RPMI7951 (cell line): ENCODE measurements at places on chromosomes 13 and 19.

GRCh38 chr19:35756377-35757230, at the start of gene HSPB6:
Gene HSPB6 (minus strand): TSS chr19:35757029. CDS start chr19:35757008, 21 bp downstream.
- peak; percentile 37 for DNase-seq

DNA sequence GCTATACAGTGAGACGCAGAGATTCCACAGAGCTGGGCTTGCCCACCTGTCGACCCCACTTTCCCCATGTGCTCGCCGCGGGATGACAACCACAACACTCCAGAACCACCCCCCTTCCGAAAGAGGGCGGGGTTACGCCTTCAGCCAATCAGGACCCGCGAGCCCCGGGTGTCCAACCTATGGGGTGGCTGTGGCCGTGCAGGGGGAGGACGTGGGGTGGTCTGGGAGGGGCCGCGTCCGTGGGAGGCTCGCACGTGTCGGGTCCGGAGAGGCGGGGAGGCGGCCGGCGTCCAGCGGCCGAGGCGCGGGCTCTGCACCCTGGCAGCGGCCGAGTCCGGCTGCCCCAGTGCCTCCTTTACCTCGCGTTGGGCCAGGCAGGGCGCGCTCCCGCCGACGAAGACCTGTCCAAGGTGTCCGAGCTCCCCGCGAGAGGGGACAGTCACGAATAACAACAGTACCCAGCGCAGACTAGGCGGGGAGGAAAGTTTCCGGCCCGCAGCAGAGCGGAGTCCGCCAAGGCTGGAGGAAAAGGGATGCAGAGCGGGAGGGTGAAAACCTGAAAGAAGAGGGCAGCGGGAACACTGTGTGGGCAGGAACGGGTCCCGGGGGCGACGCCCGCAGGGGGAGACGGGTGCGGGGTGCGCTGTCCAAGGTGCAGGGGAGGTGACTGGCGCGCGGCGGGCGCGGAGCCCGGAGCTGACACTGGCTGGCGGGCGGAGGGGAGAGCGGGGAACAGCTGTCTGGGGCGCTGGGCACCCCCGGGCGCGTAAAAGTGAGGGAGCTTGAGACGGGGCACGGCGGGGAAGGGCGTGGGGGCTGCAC, 911 bp downstream of the ENOX1 start:
- peak; percentile 79 for DNase-seq

- DNase-seq: no peak
Measured at GRCh38 chr13:56351041-56351440, 789.7 kb upstream of the PRR20A start.

DNA sequence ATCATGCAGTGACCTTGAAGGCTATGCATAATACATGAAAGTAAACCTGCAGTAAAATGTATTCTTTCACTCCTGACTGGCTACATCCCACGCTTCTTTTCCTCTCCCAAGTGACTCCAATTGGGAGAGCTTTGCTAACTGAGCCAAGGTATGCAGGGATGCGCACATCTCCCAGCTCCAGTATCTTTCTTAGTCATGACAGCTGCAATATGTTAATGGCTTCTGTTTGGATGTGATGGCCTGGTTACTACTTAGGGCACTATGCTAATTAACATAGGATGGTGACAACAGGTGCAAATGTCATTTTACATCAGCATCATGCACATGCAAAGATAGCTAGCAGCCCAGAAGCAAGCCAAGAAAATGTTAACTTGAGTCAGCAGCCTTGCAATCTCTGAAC, 134.7 kb downstream of the POU4F1 start:
- DNase-seq: no peak

DNA sequence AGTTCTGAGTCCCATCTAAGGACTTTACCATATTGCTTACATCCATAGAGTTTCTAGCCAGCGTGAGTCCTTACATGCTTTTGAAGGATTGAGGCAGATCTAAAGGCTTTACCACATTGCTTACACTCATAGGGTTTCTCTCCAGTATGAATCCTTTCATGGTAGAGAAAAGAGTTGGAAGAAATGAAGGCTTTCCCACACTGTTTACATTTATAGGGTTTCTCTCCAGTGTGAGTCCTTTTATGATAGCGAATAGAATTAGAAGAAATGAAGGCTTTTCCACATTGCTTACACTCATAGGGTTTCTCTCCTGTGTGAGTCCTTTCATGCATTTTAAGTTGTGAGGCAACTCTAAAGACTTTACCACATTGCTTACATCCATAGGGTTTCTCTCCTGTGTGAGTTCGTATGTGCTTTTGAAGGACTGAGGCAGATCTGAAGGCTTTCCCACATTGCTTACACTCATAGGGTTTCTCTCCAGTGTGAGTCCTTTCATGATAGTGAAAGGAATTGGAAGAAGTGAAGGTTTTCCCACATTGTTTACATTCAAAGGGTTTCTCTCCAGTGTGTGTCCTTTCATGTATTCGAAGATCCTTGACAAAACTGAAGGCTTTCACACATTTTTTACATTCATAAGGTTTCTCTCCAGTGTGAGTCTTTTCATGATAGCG, 8.4 kb upstream of the ZNF433 start:
- DNase-seq: no peak

- no peak for DNase-seq
Measured at GRCh38 chr13:109209526-109209925, 576.9 kb downstream of the IRS2 start.

DNA sequence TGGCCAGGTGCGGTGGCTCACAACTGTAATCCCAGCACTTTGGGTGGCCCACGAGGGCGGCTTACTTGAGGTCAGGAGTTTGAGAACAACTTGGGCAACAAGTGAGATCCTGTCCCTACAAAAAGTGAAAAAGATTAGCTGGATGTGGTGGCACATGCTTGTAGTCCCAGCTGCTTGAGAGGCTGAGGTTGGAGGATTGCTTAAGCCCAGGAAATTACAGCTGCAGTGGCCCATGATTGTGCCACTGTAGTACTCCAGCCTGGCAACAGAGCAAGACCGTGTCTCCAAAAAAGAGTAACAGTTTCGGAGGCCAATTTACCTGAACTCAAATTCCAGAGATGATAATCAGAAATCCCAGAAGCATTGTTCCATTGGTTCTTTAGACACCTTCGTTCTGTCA, 4.4 kb downstream of the ZNF473 start:
- DNase-seq: no peak

DNA sequence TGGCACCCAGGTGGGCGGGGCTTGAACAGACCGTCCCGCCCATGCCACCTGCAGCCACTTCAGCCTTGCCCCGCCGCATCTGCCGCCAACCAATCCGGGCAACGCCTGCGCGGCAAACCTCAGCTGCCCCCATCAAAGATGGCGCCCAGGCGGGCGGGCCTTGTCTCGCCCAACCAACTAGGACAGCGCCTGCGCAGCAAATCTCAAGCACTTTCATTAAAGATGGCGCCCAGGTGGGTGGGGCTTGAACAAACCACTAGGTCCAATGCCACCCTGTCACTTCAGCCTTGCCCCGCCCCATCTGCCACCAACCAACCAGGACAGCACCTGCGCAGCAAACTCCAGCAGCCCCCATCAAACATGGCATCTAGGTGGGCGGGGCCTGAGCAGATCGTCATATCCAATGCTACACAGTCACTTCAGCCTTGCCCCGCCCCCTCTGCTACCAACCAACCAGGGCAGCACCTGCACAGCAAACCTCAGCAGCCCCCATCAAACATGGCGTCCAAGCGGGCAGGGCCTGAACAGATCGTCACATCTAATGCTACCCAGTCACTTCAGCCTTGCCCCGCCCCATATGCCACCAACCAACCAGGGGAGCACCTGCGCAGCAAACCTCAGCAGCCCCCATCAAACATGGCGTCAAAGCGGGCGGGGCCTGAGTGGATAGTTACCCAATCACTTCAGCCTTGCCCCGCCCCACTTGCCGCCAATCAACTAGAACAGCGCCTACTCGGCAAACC, 1.4 kb downstream of the PEG3 start:
- DNase-seq: peak; percentile 84

GRCh38 chr19:54462655-54463530, 685 bp downstream of the LENG9 start:
- DNase-seq: peak; percentile 66

DNA sequence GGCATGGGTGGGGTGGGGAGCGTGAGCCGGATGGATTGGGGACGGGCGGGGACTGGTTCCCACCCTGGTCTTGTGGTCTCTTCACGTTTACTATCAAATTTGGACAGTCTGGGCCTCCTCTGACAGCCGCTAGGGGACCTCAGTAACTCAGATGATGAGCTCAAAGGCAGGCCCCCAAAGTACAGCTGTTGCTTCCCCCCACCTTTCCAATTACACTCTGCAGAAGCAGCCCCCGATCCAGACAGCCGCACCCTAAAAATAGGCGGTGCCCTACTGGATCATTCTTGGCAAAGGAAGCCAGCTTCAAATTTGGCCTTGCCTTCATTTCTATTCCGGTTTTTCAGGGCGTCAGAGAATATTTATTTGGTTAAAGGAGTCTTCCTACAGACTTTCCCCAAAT, 1.9 kb upstream of the FOXO1 start:
- peak; percentile 31 for DNase-seq

- DNase-seq: peak; percentile 94
Measured at GRCh38 chr19:33472691-33473652, 48.6 kb downstream of the PEPD start.

DNA sequence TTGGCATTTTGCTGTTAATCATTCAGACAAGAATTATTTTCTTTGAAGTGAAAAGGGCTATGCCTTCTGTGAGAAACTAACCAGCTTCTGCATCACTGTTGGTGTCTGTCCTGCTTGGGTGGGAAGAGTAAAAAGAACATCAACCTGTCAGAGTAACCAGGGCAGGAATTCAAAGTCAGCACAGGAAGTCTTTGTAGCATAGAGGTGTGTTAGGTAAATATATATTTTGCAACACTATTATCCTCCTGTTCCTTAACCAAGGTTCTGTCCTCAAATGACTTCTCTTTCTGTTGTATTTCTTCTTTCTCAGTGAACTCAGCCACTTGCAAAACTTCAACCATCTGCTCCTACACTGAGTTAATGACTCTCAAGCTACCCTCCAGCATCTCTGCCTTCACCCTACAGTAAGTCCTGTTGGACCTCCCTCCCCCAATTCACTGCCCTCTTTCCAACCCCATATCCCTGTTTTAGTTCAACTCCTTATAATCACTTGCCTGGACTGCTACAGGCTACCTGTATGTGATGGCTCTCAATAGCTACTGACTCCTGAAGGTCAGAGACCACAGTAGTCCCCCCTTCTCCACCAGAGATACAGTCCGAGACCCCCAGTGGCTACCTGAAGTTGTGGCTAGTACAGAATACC, 49.9 kb downstream of the SMAD9 start:
- DNase-seq: no peak

GRCh38 chr19:30004403-30004802, 62.4 kb downstream of the URI1 start:
- DNase-seq: no peak

DNA sequence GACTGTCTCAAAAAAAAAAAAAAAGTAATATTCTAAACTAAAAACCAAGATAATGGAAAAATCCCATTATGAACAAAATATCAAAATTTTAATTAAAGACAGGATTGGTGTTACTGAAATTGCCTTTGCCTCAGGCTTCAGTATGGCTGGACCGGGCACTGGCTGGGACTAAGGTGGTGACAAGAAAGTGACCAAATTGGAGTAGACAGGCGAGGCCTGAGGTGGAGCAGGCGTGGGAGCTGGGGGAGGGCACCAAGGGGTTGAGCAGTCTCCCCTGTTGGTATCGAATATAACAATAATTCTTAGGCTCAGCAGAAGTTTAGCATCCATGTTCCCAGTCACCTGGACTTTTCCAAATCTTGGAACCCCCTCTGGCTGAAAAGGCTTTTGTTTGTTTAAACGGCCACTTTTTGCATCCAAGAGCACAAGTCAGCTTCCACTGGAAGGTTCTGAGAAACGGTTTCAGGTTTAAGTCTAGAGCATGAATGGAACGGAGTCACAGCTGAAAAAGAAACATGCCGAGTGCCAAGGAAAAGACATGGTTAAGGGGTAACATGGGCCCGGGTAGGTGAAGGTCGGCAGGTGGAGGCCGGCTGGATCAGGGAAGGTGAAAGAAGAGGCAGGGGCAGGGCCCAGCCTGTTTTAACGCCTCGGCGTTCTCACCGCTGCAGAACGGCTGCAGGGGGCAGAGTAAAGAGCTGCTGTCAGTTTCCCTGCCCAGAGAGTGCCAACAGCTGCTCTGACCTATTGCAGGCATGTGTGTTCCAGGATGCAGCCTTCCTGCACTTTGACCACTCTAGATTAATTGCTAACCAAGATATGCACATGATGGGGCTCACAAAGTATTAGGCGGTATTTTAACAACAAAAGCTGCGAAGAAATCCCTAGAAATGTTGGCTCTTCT, 104.4 kb downstream of the TM9SF2 start:
- peak; percentile 36 for DNase-seq

DNA sequence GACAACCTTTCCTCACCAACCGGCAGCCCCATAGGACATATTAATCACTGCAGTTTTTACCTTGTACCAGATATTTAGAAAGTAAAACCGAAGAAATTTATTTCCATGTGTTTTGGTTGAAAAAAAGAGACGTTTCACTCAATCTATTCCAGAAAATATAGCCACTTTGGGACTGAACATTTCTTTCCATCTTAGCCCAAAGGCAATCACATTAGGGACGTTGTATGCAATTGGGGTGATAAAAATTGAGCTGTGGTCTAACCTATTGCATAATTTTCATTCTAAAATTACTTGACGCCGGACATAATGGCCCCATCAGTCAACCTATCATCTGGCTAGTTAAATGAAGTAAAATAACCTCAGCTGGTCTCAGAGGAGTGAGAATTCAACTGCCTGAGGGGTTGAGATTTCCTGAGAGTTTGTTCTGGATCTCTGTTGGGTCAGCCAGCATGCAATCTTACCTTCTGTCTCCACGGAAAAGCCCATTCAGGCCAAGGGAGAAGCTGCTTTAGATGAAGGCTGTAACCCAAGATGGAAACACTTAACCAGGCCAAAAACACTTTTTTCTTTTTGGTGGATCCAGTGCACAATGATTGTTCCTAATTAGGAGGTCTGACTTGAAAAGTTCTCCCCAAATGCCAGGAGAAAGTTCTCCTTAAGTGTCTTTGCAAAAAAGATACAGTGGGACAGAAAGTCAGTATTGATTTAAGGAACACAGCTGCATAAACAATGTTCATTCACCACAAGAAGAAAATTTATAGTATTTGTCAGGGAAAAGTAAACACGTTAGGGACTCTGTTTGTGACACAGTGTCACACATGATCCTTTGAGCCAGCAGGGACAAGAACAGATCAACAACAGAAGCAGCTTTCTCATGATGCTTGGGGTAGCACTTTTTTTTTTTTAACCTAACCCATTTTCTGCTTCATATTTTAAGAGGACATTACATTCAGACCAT, 34.1 kb downstream of the DLEU7 start:
- DNase-seq: peak; percentile 72

DNA sequence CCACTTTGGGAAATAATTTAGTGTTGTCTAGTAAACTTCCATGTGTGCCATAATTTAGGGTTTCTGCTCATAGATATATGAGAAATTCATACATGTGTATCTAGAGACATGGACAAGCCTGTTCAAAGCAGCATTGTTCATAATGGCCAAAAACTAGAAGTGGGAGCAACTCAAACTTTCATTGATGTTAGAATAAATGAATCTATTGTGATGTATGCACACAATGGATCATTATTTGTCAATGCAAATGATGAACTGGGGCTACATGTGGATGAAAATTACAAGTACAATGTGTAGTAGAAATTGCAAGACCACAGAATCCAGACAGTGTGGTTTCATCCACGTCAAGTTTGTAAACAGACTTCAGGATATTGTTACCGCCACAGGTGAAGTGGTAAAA, 284.7 kb downstream of the SLC7A1 start:
- DNase-seq: no peak

GRCh38 chr19:11361771-11362731, 6.8 kb downstream of the PLPPR2 start:
- no peak for DNase-seq
